NCI-H526 treated with DMSO at 0.1 percent for 48 hours (cell line): ENCODE measurements at places on chromosomes 12 and 14.

GRCh38 chr14:24300326-24300980, 803 bp downstream of the NOP9 start:
- no peak for DNase-seq

DNA sequence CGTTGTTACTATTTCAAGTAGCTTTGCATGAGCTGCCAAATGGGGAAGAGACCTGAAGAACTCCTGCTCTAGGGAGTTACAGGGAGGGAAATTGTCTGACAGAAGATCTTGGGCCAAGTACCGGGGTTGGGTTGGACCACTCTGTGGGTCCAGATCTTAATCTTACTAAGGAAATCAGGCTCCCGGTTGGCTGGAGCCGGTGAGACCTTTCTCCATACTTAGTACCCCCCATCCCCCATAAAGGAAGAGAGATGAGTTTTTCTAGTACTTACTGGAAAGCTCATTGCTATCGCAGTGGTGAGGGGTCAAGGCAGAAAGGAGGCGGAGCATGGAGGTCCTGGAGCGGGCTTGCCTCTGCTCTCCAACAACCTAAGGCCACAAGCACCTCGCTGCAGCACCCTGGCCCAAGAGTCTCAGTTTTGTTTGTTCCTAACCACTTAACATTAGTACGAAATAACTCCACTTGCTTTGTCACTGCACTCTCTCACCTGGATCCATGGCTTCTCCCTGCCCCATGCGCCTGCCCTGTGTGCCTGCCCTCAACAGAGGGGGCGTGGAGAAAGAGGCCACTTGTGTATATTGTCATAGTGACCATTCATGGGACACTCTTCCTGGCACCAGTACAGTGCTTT, 6.8 kb upstream of the UNC119B start:
- no peak for DNase-seq

DNA sequence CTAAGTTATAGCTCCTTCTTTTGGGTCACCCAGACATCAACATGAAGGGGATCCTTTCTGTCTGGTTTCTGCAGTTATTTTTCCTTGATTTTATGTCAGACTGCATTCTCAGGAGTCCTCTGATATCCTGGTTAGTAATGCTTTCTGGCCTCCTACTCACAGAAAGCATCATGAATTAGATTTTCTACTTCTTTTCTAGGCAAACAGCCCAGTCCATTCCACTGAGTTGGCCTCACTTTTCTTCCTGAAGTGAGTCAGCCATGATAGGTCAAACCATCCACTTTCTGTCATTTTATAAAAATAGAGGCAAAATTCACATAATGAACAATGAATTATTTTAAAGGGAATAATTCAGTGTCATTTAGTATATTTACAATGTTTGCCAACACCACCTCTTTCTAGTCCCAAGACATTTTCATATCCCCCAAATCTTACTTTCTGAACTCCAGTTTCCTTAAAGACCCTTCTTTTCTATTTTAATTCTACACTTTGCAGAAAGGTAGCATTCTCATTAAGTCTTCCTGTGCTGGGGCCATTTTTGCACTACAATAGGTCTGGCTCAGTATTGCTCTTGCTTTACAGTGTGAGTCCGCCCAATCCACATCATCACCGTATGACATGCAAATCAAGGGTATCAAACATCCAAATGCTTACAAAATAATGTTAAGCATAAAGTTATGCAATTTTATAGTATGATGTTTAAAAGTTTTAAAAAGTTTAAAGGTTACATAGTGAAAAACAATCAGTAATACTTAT, 95.1 kb downstream of the UNC79 start:
- no peak for DNase-seq

DNA sequence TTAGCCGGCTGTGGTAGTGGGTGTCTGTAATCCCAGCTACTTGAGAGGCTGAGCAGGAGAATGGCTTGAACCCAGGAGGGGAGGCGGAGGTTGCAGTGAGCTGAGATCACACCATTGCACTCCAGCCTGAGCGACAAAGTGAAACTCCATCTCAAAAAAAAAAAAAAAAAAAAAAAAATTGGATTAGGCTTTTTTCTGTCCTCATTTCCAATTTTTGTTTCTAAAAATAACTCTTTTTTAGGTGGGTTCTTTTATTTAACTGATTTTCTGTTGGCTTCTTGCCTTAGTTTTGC, 863.7 kb downstream of the LRFN5 start:
- DNase-seq, result no peak

DNA sequence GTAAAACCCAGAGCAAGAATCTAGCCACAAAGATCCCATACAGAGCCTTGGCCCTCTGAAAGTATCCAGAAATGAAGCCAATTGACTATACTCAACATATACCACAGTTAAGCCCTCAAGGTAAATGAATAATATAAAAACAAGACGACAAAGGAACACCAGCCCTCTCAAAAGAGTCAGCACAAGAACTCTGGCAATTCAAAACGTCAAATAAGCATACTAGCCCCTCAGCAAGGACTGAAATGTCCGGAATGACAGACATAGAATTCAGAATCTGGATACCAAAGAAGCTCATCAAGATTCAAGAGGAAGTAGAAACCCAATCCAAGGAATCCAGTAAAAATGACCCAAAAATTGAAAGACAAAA, 49.9 kb downstream of the GTF2A1 start:
- no peak for DNase-seq

GRCh38 chr12:128810182-128811127, 13.3 kb downstream of the SLC15A4 start:
- DNase-seq, result no peak

GRCh38 chr12:32507942-32508320, 108.6 kb downstream of the FGD4 start:
- DNase-seq, result no peak

DNA sequence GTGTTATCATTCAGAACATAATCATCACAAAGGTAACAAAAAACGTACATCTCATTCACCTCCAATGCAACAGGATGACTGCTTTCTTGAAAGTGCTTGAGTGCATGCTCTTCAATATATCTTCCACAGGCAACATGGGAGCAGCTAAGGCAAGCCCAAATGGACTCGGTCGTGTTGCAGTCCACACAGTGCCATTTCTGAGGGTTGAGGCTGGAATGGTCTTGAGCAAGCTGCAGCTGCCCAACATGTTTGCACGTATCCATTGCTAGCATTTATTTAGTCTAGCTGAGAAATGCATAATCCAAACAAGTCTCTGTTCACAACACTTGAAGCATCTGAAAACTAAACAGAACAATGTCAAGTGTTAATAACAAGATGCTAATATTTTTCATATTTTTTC, 17.3 kb downstream of the USP44 start:
- no peak for DNase-seq

DNA sequence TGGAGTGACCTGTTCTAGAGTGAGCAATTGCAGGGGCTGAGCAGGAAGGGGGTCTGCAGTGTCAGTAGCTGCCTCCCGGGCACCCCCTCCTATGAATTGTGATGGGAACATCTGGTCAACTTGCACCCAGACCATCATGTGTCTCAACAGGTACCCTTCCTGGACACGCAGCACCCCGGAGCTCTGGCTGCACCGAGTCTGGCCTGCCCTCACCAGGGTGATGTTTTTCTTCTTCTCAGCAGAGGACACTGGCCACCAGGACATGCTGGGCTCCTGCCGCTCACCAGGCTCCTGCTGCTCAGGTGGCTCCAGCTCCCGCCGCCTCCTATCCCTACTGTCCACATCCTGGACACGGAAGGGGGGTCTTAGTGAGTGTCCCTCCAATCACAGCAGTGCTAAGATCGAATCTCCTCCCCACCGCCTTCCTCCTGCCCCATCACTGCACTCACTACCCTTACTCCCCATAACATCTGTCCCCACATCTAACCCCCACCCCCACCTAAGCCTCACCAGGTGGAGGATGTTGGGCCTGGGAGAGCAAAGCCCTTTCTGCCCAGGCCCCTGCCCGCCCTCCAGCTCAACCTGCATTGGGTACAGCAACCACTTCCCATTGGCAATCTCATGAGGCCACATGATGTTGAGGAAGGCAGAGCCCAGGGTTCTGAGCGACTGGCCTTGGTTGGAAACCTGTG, 14.9 kb downstream of the ITGA7 start:
- no peak for DNase-seq

GRCh38 chr14:65658202-65658601, 245.7 kb downstream of the FUT8 start:
- DNase-seq, result no peak

GRCh38 chr14:66709291-66709690, 201.3 kb downstream of the GPHN start:
- DNase-seq, result no peak

GRCh38 chr12:91695964-91696363, 449.7 kb downstream of the BTG1 start:
- DNase-seq, result no peak

GRCh38 chr12:113418213-113418879, 3.8 kb upstream of the SDSL start:
- DNase-seq, result no peak

DNA sequence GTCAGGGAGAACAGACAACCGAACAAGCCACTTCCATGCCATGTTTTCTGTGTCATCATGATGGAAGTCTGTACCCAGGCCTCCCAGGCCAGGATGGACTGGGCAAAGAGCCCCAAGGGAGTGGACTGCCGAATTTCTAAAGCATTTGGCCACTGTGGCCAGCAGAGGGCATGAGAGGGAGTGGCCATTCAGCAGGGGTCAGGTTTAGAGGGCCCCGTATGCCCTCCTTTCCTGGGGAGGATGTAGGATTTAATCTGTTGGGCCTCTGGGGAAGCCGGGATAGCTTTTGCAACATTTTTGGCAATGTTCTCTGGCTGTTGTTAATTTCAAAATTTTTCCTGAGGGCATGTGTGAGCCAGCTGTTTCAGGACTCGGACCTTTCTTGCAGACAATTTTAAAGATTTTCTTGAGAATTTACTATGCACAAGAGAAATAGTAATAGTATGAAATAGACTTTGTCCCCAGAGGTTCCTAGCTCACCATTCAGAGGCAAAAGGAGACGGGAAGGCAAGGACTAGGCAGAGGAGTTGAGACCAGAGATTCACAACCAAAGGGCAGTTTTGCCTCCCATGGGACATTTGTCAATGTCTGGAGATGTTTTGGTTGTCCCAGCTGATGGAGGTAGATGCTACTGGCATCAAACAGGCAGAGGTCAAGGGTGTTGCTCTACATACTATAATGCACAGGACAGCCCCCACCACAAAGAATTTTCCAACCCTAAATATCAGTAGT, 18.0 kb downstream of the ACACB start:
- no peak for DNase-seq

GRCh38 chr12:46487567-46488131, 115.1 kb upstream of the SLC38A2 start:
- DNase-seq, result no peak

DNA sequence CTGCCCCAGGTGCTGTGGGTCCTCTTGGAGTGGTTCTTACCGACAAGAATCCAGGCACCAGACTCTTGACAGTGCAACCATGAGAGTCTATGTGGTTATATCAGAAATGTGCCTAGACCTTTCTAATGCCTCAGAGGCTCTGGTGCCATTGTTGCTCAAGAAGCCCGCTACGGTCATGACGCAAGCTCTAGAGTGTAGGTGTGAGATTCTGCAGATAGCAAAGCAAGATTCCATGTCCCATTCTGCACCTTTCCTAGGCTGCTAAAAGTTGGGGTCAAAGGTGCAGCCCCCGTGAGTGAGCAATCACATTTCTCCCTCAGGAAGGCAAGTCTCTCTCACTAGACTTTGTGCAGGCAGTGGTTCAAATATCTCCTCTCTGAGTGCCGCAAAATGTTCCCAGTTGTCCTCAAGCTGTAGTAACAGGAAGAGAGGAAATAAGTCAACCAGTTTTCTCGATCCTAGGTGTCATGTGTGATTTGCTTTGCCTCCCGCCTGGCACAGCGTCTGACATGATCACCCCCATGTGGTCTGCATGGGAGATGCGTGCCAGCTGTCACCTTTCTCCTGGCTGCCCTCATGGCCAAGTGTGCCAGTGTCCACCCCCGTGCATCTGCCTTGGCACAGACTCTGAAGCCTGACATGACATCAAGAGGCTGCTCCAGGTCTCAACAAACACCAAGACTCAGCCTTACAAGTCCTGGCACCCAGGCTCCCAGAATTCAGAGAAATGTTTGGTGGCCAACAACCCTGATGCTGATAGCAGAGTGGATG, 122.5 kb upstream of the COCH start:
- DNase-seq, result no peak

DNA sequence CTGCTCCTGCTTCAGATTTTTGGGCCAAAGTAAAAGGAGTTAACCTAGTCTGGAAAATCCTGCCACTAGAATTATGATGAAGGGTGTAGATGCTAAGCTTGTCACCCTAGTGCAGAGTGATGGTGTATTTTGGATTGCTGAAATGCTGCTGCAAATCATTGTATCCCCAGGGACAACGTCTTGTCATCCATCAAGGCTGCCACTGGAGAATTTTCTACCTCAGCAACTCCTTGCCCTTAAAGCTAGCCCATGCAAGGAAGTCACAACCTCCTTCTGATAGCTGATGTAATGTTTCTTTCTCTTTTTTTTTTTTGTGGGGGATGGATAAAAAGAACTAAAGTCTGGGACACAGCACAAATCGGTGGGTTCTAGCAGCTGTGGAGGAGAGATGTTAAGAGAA, 139.4 kb upstream of the FRMD6 start:
- DNase-seq, result no peak

GRCh38 chr14:103391048-103391447, 5.8 kb downstream of the MARK3 start:
- DNase-seq, result peak; percentile 65

DNA sequence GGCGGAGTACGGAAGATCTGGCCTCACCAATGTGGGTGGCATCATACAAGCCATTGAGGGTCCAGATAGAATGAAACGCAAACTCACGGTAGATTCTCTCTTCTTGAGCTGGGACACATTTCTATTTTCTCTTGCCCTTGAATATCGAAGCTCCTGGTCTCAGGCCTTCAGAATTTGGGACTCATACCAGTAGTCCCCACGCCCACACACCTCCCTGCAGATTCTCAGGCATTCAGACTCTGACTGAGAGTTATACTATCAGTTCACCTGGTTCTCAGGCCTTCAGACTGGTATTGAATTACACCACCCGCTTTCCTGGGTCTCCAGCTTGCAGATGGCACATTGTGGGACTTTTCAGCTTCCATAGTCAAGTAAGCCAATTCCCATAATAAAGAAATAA, 37.8 kb downstream of the EIF2S3B start:
- no peak for DNase-seq

GRCh38 chr12:107356266-107356936, 263.1 kb upstream of the CRY1 start:
- DNase-seq, result no peak

DNA sequence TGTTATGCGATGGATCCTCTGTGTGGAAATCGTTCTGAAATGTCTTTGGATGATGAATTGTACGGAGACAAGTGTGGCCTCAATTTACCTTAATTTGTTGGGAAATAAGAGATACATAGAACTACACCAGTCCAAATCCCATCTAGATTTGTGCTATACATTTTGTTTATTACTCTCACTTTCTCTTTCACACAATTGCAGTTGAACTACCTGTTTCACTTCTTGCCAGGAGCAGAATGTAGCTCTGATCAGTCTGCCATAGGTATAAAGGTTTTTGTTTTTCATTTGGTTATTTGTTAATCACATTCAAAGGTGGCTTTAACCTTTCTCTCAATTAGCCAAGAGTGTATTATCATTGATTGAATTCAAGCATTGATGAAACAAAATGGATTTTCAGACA, 268.2 kb downstream of the SNAPC1 start:
- DNase-seq, result no peak
